Ovary (tissue), 10 donors: ENCODE measurements at places on chromosomes 6 and 20.
A peak's percentile ranks its signal among the peaks of the same experiment; 100 is the strongest.

- no peak for DNase-seq
Observed at GRCh38 chr20:63206878-63207277, 9.1 kb downstream of the YTHDF1 start.

DNA sequence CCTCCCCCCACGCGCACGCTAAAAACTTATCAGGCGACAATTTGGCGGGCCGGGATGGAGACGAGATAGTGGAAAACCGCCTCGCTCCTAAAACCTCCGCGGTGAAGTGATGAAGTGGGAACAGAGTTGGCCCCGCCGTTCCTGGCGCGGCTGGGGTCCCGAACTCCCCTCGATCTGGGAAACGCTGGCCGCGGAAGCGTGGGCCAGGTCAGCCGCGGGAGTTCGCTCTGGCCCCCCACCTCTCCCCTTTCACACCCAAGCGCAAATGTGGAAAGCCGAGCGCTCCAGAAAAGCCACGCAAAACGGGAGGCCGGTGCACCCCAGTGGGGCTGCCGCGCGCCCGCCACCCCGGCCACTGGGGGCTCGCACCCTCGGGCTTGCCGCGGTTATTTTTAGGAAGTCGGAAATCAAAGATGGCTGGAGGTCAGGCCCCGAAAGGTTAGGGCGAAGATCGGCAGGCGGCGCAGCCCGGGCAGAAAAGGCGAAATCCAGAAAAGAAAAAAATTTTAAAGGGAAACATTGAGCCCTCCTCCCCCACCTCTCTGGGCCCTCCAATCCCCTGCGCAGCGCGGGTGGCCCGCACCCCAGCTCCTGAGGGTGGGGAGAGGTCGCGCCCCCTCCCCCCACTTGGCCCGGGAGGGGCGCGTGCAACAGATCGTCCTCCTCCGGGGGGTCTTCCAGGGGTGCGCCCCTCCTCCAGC lies 1.0 kb downstream of the SALL4 start:
- no peak for DNase-seq

DNA sequence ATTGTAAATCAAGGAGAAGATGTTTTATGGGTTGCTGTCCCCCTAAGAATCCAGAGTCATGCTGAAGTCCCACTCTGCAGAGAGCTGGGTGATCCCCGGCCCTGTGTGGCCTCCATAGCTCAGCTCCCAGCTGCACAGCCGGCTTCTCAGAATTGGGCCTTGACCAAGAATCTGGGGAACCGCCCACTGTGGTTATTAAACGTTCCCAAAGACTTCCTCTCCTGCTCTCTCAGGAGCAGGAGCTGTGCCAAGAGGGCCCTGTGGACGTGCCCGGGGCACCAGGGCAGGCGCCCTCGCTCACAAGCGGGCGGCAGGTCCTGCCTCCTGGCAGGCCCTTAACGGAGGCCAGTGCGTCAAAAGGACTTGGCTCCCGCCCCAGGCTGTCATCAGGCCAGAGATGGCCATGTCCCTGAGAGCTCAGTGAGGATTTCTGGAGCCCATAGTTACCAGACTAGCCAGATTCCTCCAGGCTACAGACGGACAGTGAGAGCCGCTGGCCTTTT lies 30.4 kb downstream of the ZC3H12D start:
- peak; percentile 97 for DNase-seq

DNA sequence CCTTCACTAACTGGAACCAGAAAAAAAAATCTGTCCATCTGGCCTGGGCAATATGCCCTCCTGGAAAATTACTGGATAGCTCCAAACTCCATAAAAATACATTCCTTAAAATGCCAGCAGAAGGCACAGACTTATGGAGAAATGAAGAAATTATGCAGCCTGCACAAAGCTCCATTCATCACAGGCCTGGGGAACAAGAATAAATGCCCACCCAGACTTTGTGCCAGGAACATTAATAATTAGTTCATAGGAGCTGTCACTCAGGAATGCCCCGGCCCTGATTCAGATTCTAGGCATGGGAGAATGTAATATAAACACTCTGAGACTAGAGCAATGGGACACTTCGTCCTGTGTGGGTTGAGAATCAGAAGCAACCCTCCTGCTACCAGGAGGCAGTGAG lies 199.3 kb downstream of the OTOR start:
- no peak for DNase-seq

- no peak for DNase-seq
Observed at GRCh38 chr20:22584522-22584921, at the start of gene FOXA2. FOXA2 (minus strand) TSS chr20:22584572; CDS start chr20:22584278, 294 bp downstream.

- DNase-seq, result no peak
Observed at GRCh38 chr6:100084991-100085364, 91.0 kb upstream of the MCHR2 start.

DNA sequence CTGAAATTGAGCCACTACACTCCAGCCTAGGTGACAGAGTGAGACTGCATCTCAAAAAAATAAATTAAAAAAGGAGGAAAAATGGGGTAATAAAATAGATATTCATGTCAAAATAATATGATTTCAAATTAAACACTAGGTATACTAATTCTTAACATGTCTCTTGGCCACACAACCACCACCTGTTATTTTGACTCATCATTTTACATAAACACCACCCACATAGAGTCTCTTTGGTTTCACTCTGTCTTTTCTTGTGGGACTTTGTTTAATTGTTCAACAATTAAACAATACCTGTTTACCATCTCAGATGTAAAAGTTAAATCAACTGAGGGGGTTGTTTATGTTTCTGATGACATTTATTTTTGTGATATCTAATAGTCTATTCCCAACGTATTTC lies 476.8 kb upstream of the ADGRB3 start:
- no peak for DNase-seq

DNA sequence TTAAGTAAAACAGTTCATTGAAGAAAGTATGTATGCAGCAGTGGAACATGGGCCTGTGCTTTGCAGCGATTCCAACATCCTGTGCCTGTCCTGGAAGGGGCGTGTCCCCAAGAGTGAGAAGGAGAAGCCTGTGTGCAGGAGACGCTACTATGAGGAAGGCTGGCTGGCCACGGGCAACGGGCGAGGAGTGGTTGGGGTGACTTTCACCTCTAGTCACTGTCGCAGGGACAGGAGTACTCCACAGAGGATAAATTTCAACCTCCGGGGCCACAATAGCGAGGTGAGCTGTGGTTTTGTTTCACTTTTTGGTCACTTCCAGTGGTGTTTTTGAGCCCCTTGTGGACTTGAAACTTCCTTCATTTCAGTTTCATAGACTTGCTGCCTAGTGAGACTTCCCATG lies 1.7 kb downstream of the TULP4 start:
- no peak for DNase-seq

GRCh38 chr6:114398481-114398880 lies 55.7 kb upstream of the HS3ST5 start:
- DNase-seq, result no peak

- peak; percentile 46 for DNase-seq
Observed at GRCh38 chr20:64210656-64211369, 44.7 kb upstream of the PCMTD2 start.

- DNase-seq, result no peak
Observed at GRCh38 chr6:1363729-1364572, 25.4 kb upstream of the FOXF2 start.

GRCh38 chr6:112231594-112232060 lies 22.7 kb downstream of the LAMA4 start:
- no peak for DNase-seq

- no peak for DNase-seq
Observed at GRCh38 chr6:137880746-137881521, 13.9 kb downstream of the TNFAIP3 start.

GRCh38 chr6:139068846-139069245 lies 40.3 kb downstream of the ABRACL start:
- no peak for DNase-seq

GRCh38 chr6:112225691-112226090 lies 28.7 kb downstream of the LAMA4 start:
- DNase-seq, result no peak

DNA sequence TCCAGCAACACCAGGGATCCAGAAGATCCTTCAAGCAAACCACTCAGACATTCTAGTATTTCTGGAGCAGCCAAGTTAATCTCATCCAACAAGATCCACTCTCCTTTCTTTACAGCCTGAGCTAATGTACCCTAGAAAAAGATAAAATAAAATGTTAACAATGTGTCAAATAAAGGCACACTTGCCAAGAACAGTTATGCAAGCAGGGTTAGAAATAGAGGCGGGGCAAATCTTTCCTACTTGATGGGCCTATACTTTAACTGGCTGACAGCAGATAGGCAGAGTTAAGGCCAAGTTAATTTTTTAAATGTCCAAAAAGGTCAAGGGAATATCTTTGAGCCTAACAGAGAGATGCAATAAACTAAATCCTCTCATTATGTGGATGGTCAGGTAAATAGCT lies 60.8 kb downstream of the MDN1 start:
- no peak for DNase-seq

GRCh38 chr6:67802771-67803170 lies 832.3 kb upstream of the ADGRB3 start:
- DNase-seq, result no peak

GRCh38 chr6:12222405-12223366 lies 67.5 kb upstream of the EDN1 start:
- DNase-seq, result no peak

DNA sequence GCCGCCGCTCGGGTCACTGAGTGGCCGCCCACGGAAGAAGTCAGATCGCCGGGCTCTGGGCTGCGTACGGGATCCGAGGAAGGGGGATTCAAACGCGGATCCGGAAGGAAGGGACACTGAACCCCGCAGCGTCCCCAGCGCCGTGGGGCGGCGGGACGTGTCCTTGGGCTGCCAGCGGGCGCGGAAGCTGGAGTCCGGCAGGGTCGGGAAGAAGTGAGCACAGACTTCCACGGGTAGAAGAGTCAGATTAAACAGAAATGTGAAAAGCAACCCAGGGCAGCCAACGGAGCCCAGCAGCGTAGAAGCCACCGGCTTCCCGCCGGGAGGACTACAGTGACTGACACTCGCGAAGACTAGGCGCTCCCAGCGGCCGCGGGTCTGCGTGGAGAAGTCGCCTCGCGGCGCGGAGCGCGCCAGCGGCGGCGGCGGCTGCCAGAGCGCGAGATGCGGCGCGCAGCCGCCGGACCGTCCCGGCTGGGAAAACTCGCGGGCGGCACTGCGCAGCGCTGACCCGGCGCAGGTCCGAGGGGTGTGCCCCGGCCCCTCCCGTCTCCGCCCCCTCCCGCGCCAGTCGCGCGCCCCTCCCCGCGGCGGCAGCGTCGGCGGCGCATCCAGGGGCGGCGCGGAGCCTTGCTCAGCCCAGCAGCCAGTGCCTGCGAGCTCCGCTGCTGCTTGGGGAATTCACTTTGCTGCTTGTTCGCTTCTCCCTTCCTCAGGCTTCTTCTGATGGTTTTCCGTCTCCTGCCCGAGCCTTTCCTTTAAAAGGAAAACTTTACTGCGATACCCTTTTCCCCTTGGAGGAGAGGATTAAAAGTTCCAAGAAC lies at the start of gene SAMD5:
Gene SAMD5 (plus strand): TSS at position 649 of the 824 bp plus-strand sequence. CDS start 239 bp downstream, outside the sequence.
- DNase-seq, result peak; percentile 41

DNA sequence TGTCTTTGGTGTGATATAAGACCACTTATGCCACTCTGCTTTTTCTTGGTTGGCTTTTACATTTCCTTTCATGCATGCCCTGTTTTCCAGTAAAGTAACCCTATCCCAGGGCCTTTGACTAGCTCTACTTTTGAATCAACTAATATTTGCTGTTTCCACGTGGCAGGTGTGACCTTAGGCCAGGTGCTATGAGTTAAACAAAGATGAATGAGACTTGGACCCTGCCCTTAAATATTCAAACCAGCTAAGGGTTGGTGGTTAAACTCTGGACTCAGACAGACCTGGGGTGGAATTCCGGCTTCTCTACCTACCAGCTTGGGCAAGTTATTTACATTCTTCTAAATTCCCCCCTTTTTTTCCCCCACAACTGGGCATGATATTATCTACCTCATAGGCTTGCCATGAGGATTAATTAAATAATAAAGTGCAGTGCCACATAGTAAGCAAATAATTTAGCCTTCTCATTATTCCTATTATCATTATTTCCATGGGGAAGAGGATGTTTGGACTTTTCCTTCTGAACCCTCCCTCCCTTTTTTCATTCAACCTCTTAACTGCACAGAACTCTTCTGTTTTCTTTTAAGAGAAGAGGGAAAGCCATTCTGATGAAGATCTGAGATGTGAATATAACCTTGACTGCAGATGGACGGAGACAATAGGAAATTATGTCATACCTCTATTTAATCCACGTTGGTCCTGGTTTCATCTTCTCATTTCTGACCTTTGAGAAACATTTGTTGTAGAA lies 143.6 kb upstream of the TNFAIP3 start:
- DNase-seq, result no peak

GRCh38 chr6:7587631-7588100 lies 2.3 kb upstream of the SNRNP48 start:
- DNase-seq, result no peak

- DNase-seq, result no peak
Observed at GRCh38 chr20:12315652-12316051, 398.0 kb downstream of the BTBD3 start.

DNA sequence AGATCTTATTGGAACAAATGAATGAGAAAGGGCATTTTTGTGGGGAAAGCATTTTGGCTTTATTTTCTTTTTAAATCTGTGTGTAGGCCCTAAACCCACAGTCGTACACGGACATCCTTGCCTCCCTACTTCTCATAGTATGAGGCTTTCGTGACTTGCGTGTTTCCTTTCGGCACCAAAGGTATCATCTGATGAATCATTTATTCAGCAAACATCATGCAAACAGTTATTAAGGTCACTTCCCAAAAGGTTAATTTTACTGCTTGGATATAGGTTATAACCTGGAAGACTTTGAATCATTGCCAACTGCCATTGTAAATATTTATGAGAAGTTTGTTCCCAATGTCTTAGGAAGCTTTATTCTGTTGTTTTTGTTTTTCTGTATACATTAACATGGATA lies 15.1 kb upstream of the SLC22A2 start:
- DNase-seq, result no peak

DNA sequence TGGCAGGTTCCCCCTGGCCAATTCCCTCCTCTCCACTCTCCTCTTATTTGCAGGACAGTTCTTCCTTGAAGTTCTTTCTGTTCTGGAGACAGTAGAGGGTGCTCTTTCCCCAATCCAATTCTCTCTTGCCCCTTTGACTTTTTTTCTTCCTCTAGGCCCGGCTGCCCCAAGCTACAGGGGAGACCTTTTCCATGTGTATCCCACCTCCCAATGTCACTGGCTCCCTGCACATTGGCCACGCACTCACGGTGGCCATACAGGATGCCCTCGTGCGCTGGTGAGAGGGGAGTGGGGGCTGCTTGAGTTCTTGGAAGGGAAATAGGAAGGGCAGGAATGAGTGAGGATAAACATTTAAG lies 1.5 kb downstream of the VARS2 start:
- DNase-seq, result peak; percentile 39

- DNase-seq, result no peak
Observed at GRCh38 chr6:158684745-158685324, 35.0 kb downstream of the SYTL3 start.
